ENCODE measurements at places on chromosomes 2 and 18. TPM values are rescaled to one million over a fixed set of nuclear protein-coding genes. Genes with fewer than 3 reads are reported as not detected.

- no peak for DNase-seq
Observed at GRCh38 chr18:48933578-48934414, 17.0 kb downstream of the SMAD7 start.

The BOLL gene
- polyA plus RNA-seq, result 1.7 TPM

- no peak for DNase-seq
Observed at GRCh38 chr2:181354626-181355025, 102.6 kb upstream of the ITGA4 start.

The MROH2A gene
- polyA plus RNA-seq, result not detected

The CTIF gene
- polyA plus RNA-seq, result 38.2 TPM

- DNase-seq, result peak; percentile 20
Observed at GRCh38 chr2:86368161-86368824, 30.9 kb upstream of the REEP1 start.

The MYCN gene
- 6.0 TPM for polyA plus RNA-seq

The ANTXR1 gene
- 91.9 TPM for polyA plus RNA-seq

GRCh38 chr2:74488643-74489481, 6.0 kb downstream of the TTC31 start:
- no peak for DNase-seq

DNA sequence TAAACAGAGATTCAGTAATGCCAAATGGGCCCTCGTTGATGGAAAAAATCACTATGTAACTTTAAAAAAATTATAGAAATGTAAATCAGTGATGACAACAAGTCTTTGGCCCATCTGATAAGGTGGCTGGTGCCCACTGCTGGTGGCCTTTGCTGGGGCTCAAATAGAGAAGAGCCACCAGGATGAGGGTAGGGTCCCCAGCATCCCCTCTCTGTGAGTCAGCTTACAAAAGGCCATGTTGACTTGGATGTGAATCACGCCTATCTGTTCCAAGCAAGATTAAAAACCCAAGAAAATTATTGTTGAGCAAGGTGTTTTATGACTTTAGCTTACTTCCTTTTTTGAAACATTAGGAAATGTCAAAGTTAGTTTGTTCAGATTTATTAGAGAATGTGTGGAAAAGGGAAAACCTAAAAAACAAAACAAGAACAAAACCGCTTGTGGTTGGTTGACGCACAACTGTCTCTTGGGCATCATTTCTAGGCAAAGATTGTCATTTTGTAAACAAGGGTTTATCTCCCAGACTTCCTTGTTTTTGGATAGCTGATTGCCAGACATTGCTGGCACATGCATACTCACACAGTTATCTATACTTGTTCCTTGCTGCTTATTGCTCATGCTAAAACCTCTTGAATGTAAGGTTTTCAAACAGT, 53.7 kb upstream of the ZNF396 start:
- no peak for DNase-seq

DNA sequence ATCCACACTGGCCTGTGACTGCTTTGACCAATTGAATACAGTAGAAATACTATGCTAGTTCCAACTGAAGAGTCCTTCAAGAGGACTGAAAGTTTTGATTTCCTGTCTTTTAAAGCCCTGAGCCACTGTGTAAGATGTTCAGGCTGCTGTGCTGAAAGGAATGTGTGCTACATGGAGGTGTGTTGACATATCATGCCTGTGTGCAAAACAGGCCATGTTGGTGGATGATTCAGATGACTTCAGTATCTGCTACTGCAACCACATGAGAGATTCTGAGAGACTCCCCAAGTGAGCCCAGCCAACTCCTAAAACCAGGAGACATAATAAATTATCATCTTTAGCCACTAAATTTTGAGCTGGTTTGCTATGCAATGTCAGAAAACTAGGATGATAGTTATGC, 662.9 kb downstream of the ZEB2 start:
- DNase-seq, result no peak

GRCh38 chr2:60518567-60518966, 34.9 kb downstream of the BCL11A start:
- no peak for DNase-seq

DNA sequence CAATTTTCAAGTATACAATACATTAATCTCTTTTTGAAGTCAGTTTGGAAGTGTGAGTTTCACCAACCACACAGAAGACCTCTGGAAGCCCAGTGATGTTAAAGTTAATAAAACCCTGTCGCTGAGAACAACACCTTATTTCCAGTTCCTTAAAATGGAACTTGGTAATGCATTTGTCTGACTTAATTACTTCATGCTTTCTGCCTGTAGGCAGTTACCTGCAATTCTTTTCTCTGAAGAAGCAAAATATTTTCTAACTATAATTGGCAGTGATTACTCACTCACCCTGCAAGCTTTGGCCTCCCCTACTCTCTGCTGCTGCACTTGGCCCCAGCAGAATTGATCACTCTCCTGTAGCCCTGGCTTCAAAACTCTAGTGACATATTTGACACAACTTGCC, 81.5 kb downstream of the TXNL1 start:
- DNase-seq, result no peak

DNA sequence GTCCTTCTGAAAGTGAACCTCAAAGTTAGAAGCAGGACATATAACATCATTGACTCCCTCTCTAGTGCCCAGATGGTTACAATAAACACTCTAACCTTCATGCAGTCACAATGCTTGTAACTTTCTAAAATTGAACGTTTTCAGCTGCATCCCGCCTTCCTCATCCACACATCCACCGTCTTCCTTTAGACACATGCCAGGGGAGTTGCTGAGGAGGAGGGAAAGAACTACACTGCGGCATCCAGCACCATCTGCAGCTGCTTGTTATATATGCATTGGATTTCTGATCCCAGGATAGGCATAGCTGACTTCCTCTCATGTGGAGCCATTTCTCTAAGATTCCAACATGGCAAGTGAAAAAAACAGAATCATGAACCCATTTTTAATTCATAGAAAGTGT, 96.8 kb downstream of the FBXO15 start:
- no peak for DNase-seq

The SERPINB10 gene
- polyA plus RNA-seq, result 0.95 TPM

- DNase-seq, result peak; percentile 57
Observed at GRCh38 chr2:217412277-217412676, 552.4 kb upstream of the TNP1 start.

The VAMP8 gene
- 15.2 TPM for polyA plus RNA-seq

DNA sequence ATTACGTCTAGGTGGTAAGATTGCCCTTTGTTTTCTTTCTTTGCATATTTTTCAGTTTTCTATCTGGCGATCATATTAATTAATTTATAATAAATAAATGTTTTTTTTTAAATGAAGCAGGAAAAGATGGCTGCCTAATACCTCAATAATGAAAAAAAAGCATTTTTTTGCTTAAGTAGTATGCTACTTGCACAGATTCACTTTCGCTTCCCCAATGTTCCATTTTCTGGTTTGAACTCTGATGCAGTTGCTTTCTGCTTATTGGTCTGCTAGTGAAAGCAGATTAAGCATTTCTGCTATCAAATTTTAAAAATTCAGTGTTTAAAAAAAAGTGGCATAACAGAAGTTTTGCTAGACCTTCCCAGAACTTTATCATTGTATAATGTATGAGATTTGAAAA, 11.9 kb upstream of the TMEM182 start:
- DNase-seq, result no peak

The KIAA2012 gene
- polyA plus RNA-seq, result 0.40 TPM

The TGFA gene
- polyA plus RNA-seq, result 1.2 TPM

The FSHR gene
- 0.44 TPM for polyA plus RNA-seq

- no peak for DNase-seq
Observed at GRCh38 chr2:120287183-120288015, 34.7 kb downstream of the RALB start.

DNA sequence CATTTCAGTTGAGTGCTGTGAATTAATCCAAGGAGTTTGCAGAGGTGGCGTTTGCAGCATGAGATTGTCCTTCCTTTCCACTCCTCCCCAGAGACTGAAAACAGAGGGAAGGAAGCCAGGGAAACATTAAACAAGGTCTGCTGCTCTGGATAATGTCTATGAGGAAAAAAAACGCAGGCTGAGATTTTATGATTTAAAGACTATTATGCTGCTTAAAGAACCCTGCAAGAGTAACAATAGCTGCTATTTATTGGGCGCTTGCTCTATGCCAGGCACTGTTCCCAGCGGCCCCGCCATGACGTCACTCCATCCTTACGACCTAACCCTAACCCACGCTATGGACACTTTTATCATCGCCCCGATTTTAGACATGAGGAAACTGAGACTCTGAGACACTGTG, 222.4 kb downstream of the BCL2 start:
- peak; percentile 67 for DNase-seq

The SERPINB11 gene
- polyA plus RNA-seq, result not detected

The CDKL4 gene
- 0.27 TPM for polyA plus RNA-seq

- no peak for DNase-seq
Observed at GRCh38 chr18:41526054-41526453, 429.0 kb upstream of the PIK3C3 start.

GRCh38 chr2:232142049-232142448, 180.5 kb downstream of the DIS3L2 start:
- DNase-seq, result peak; percentile 68

The TCF7L1 gene
- polyA plus RNA-seq, result 40.6 TPM

- DNase-seq, result no peak
Observed at GRCh38 chr2:10467401-10467800, 19.3 kb upstream of the ODC1 start.

DNA sequence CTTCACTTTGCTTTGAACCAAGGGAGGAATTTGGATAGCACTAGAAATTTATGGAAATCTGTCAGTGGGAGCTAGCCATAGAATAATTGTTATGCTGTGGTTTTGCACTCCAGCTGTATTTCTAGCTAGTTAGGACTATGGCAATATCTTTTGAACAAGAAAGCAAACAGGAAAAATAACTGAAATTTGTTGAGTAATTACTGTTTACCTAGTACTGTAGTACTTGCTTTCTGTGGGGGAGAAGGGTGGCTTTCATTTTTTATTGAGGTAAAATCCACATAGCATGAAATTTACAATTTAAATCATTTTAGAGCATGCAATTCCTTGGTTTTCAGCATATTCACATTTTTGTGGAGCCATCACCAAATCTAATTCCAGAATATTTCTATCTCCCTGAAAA, 28.4 kb downstream of the MBD5 start:
- DNase-seq, result no peak

DNA sequence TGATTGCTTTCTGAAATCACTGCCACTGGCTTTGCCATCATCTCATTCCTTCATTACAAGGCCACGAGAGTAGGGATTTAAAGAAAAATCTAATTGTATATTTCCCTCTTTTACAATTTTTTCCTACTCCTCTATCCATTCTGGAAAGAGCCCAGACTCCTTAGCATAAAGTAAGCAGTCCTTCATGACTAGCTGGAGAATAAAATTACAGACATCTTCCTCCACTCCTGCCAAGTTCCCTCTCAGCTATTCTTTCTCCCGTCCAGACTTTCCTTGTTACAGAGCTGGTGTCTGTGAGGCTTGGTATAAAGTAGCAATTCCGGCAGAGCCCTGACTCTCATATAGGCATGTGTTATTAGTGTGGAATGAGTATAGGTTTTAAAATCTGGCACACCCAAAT, 806.8 kb downstream of the PLCL1 start:
- peak; percentile 88 for DNase-seq

The ALPP gene
- 0.30 TPM for polyA plus RNA-seq

GRCh38 chr2:189424961-189425360, 16.3 kb upstream of the WDR75 start:
- no peak for DNase-seq

DNA sequence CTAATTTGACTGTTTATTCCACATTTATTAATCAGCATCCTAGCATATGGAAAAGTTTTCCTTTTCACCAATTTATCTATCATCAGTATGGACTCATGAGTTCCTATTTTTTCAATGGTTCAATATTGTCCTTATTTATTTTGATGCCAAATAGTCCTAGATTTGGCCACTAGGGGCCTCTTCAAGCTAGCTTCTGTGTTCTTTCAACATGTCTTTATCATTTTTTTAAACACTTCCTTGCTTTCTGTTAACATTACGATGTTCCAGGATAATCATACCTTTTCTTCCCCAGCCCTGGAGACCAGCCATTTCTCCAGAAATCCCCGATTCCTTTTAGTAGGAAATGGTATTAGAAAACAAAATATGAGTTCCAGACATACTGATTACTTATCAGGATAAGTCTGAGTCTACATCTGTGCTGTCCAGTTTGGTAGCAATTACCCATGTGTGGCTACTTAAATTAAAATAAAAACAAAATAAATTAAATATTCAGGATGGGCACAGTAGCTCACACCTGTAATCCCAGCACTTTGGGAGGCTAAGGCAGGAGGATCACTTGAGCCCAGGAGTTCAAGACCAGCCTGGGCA, 70.6 kb downstream of the RPE start:
- DNase-seq, result peak; percentile 48

DNA sequence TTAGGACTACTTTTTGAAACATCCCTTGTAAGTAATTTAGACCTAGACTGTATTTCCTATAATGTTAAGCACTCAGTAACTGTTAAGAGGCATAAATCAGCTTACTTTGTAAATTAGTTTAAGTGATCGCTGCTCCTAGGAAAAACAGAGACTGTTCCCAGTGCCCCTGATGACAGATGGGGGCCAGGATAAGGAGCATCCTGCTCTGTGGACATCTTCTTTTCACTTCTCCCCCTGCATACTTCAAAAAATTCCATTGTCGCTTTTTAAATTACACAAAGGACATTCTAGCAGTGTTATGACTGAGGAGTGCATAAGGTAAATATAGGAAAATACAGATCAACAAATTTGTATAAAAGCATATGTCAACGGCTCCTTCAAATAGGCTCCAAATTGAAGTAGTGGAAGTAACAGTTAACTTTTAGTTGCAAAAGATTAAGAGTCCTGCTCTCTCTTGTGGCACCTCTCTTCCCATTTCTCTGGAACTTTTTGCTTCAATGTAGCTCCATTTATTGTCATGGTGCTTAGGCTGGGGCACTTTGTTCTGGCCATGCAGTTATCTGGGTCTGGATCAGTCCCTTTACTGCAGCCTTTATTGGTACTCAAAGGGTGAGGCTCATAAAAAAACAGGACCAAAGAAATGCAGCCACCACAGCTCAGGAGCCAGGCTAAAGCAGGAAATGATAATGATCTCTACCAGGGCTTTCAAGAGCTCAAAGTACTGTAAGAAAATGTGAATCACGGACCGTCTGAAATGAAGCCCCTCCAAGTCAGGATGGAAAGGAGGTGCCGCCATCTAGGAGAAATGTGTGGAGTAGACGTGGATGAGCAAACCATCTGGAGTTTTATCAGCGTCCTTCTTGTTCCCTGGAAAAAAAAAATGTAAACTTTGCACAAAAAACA, 162.1 kb upstream of the ZNF516 start:
- peak; percentile 60 for DNase-seq

- no peak for DNase-seq
Observed at GRCh38 chr2:125160947-125161346, 1135.9 kb downstream of the CNTNAP5 start.

DNA sequence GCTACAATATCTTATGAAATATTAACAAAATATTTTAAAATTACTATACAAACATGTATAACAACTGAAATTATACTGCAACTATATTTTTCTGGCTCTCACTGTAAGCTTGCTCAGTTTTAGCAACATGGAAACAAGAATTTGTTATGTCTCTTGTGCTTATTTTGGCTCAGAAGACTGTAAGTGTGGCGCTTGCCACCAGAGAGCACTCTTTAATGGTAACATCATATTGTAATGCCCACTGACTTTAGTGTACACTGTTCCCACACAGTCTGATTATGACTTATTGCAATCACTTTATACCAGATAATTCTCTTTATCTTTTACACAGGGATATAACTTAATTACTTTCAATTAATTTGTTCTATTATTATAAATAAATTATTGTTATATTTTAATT, 1500.6 kb upstream of the TMEFF2 start:
- peak; percentile 7 for DNase-seq

- DNase-seq, result no peak
Observed at GRCh38 chr2:122451040-122451439, 695.6 kb downstream of the TSN start.

- DNase-seq, result no peak
Observed at GRCh38 chr2:71675296-71675695, 221.9 kb downstream of the DYSF start.

Data from muscle of leg (tissue), 16 donors.